ENCODE measurements at places on chromosomes 13 and 19.

DNA sequence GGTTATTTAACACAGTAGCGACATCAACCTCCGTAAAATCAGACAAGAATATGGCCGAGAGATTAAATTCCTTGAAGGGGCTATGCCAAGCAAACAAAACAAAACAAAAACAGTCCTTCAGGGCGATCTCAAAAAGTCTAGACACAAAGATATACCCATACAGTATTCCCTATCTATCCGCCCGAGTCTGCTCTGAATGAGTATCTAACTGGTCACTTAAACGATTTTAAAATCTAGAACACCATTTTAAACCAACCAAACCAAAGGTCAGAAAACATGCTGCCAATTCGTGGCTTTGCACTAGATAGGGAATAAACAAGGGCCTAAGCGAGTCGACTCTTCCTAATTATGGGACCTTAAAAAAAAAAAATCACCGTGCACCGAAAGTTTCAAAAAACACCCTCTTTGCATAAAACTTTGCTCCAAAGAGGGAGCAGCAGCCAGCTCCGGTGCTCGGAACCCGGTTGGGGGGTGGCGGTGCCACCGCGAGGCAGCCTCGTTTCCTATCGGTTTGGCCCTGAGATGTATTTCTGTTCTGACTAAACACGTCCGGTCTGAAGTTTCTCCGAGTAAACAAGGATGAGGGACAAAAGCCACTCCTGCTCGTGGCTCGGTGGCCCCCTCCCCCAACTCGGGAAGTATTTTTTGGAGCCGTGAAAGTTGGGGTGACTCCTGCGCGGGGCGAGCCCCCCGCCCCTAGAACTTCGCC, 1.8 kb downstream of the HMGB1 start:
- DNase-seq, result no peak

DNA sequence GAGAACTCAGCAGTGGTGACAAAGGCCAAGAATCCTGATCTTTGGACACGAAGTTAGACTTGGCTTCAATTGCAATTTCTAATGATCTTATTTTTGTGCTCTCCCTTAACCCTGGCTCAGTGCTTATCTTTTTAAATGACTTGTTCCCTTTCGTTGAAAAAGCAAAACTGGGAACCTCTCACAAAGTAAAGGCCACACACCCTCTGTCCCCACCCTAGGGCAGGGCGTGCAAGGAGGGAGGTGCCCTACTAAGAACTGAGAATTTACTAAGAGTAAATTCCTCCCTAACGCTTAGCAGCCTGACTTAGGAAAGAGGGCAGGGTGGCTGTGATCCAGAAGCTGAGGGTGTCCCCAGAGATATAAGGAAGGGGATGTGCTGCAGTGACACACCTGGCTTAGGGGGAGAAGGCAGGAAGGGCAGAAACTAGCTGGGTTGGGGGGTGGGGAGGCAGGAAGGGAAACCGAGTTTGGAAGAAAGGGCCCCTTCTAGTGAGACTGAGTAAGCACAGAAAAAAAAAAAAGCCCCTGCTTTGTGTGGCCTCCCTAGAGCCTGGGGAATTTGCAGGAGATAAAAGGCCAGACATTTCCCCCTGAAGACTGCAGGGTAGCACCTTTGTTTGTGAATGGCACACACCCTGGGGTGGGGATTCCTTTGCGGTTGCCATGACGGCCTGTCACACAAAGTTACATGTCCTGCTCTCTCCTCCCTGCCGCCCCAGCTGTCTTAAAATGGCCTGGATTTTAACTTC, 435.1 kb downstream of the EFNB2 start:
- DNase-seq, result no peak

- DNase-seq, result no peak
Observed at GRCh38 chr13:51257187-51257586, 35.0 kb downstream of the FAM124A start.

DNA sequence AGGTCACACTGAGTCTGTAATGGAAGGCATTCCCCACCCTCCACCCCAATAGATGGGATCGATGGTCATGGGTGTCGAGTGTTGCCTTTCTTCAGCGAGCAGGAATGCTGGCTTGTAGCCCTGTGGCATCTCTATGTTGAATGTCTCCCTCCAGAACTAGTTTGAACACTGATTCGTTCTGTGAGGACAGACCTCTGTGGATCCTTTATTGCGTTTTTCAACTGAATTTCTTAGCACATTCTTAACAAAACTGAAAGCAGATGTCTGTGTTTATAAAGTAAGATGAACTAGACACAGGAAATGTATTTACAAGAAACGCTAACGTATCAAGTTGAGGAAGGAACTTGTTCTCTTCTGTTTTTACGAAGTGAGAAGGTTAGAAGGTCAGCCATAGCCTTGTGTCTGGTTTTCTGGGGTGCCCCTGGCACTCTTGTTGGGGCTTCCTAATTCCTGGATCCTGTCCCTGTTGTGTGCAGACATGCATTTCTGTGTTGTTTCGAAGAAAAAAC, 36.8 kb upstream of the TM9SF2 start:
- DNase-seq, result no peak

- no peak for DNase-seq
Observed at GRCh38 chr13:74251778-74252519, 117.7 kb upstream of the KLF12 start.

- no peak for DNase-seq
Observed at GRCh38 chr13:73220966-73221720, 162.3 kb downstream of the KLF5 start.

DNA sequence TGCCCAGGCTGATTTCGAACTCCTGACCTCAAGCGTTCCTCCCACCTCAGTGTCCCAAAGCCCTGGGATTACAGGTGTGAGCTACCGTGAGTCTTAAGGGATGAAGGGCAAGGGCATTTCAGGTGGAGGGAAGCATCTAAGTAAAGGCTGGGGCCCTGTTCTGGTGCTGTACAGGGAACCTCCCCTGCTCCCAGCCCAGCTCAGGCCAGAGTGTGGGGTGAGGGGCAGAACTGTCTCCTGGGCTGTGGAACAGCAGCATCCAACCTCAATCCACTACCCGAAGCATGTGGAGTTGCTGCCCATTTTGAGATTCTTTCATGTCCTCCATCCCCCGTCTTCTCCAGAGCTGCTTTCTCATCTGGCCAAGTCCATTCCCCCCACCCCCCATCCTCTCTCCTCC, 105.3 kb downstream of the SIPA1L3 start:
- no peak for DNase-seq

DNA sequence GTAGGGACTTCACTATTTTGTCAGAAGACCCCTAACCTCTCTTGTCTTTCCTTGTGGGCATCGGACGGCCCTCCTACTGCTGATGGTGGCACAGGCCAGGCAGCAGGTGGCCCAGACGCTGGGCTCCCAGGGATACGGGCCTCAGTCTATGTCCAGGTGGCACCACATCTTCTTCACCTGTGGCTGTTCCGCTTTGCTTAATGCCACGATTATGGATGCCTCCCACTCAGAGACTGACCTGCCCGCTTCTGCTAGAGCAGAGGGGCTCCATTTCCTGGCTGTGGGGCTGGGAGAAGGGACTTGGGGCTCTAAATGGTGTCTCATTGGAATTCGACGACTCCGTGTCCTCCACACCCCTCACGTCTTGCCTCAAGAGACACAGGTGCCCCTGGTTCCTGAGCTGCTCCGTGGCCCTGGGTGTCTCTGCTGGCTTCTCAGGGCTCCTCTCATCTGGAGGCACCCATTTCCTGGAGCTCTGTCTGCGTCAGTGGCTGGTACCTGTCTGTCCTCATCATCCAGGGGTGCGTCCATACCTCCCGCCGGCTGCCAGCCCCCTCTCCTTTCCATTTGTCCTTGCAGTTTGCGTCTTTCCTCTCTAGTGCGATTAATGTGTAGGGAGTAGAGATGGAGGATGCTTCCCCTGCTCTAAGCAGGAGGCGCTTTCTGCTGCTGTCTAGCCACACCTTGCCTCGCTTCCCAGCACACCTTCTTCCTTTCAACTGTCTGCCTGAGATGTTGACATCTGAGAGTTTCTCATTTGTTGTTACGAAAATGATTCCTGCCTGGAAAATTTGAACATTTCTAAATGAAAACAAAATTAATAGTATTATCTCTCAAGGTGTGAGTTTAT, 63.4 kb downstream of the TEX29 start:
- DNase-seq, result no peak

GRCh38 chr19:19520989-19521388, 5.0 kb downstream of the NDUFA13 start:
- DNase-seq, result no peak

DNA sequence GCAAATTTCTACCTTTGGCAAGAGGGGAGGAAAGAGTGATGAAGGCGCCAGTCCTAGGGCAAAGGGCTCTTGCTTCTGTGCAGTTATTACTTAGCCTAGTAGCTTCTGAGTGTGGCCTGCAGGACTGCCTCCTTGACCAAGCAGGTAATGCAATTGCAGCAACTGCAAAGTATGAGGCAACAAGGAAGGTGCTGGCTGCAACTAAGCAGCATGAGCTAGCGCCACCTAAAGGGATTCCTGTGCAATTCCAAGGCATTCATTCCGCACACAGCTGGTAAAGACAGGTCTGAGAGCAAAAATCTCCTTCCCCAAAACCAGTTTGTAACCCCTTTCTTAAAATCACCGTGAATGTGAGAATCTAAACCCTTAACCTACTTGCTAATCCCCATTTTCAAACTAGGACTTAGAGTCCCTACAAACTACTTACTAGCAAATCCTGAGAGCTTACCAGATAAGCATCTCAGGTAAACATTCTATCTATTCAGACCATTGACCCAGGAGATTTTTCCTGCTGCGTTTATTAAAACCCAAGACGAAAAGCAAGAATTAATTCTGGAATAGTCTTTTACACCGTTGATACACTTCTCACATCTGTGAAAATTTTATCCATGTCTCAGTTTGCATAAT, 62.9 kb downstream of the DCT start:
- DNase-seq, result no peak

- DNase-seq, result no peak
Observed at GRCh38 chr19:33301144-33301899, 1.0 kb downstream of the CEBPA start.

Measured in NCI-H1048 (cell line).